ENCODE measurements at places on chromosomes 5 and 9. TPM values are rescaled to one million over a fixed set of nuclear protein-coding genes. Genes with fewer than 3 reads are reported as not detected.

IRF1 gene
- total RNA-seq = 2.5 TPM

DOCK2 gene
- total RNA-seq = 6.3 TPM

SPATA9 gene
- total RNA-seq = 1.9 TPM

CEL gene
- 0.31 TPM for total RNA-seq

PCDHA13 gene
- 42.3 TPM for total RNA-seq

LCN1 gene
- not detected for total RNA-seq

ENHO gene
- 27.5 TPM for total RNA-seq
